ENCODE measurements at places on chromosomes 6 and 20.

DNA sequence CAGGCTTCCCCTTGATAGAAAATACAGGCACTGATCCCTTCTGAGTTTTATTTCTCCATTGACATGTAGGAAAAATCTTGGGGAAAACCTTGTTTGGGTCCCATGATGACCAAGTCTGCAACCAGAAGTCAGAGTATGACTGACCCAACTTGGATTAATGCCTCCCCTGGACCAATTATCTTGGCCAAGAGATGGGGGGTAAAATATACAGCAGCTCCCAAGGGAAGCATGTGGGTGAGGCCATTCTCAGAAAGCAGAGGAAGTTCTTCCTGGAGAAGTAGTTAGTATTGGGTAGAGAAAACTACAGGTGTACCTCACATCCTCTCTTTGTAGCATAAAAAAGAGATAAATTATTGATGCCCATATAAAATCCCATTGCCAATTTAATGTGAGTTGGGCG lies 285.2 kb upstream of the PLCB4 start:
- no peak for DNase-seq

DNA sequence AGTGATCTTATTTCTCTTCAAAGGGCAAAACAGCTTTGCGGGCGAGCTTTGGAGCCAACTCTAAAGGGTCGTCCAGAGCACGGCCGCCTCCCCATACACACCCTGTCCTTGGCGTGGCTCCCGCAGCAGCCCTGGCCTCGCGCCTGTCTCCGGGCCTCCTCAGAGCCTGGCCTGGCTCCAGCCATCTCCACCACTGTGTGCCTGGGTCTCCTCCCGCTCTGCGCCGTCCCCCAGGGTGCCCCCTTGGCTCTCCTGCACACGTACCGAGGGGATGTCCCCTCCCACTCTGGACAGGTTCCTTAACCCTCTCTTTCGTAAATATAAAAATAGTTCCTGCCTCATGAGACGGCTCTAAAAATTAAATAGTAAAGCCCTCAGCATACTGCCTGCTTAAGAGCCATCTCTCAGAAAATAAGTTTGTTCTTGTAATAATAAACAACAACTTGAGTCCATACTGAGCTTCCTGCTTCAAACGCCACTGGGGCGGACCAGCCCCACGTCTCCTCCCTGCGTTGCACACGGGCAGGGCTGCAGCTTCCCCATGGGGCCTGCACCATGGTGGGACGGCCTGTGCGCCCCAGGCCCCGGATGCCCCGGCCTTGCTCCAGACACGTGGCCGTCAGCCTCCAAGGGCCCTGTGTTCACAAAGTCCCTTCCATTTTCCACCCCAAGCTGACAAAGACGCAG lies 226.2 kb downstream of the TTLL2 start:
- DNase-seq = no peak

DNA sequence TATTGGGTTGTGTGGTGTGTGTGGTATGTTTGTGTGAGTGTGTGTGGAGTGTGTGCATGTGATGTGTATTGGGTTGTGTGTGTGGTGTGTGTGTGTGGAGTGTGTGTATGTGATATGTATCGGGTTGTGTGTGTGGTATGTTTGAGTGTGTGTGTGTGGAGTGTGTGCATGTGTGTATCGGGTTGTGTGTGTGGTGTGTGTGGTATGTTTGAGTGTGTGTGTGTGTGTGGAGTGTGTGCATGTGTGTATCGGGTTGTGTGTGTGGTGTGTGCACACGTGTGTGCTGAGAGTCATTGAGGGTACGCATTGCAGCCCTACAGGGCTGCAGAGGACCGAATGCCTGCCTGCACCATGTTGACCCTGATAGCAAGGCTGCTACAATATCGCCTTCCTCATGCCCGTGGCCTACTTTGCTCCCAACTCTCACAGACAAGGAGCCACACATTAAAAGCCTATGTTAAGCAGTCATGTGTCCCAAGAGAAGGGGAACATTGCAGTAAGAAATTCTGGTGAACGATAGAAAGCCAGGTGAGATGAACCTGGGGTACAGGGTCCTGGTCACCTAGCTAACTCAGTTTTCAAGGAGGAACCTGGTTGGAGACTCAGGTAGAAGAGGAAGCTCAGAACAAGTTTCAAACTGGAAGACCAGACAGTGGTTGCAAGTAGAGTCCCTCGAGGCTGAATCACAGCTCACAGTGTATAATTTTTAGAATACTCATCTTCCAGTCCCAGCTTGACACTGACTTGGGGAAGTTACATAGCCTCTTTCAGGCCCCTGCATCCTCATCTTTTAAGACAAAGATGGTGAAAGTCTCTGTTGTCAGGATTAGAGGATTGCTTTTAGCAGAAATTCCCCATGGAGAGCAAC lies 45.7 kb upstream of the TMEM170B start:
- DNase-seq = no peak

DNA sequence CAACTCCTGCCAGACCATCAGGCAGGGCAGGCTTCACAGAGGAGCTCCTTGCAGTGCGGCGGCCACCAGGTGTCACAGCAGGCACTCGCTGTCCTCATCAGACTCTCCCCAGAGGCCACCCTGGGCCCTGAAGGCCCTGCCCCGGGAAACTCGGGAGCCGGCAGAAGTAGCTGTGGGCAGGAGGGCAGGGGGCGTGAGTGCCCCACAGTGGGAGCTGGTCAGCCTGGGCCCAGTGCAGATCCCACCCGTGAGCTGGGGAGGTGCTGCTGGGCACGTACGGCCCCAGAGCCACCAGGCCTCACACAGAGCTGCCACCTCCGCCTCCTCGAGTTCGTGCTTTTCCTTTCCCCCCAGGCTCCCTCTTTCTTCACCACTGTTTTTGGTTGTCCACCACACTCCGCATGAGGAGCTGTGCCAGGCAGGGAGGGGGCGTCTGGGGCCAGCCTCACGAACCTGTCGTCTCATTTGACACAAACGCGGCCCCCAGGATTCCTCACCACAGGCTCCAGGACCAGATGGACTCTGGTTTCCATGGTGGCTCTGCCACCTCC lies 33.8 kb downstream of the FRMD1 start:
- DNase-seq = no peak

DNA sequence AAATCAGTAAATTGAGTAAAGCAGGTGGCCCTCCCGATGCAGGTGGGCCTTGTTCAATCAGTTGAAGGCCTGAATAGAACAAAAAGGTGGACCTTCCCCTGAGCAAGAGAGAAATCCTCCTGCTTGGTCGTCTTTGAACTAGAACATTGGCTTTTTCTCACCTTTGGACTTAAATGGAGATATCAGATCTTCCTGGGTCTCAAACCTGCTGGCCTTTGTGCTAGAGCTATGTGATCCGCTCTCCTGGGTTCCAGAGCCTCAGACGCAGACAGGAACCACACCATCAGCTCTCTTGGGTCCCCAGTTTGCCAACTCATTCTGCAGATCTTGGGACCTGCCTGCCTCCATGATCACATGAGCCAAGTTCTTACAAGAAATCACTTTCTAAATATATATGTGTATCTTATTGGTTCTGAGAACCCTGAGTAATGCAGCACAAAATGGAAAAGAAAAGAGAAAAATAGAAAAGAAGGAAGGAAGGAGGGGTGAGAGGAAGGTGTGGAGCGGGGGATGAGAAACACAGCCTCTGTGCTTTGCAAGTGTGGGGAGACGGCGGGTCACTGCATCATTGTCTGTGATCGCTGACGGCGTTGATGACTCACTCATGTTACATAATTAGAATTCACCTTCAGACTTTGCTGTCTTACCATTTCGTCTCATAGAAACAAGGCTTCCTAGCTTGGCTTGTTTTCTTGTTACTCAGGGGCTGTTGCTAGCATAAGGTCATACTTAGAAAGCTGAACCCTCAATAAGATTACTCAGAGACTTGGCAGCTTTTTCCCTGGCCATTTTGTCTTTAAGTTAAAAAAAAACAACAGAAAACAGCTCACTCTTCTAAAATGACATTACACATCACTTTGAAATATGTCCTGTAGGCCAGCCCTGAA lies 85.7 kb upstream of the NEDD9 start:
- DNase-seq = no peak

GRCh38 chr6:163249651-163250101 lies 164.8 kb upstream of the QKI start:
- no peak for DNase-seq

- DNase-seq = no peak
These were observed 637.6 kb downstream of the RNF144B start for GRCh38 chr6:19024737-19025136.

GRCh38 chr6:21508753-21509152 lies 84.8 kb upstream of the SOX4 start:
- no peak for DNase-seq

GRCh38 chr6:114886670-114887436 lies 544.0 kb upstream of the HS3ST5 start:
- DNase-seq = no peak

DNA sequence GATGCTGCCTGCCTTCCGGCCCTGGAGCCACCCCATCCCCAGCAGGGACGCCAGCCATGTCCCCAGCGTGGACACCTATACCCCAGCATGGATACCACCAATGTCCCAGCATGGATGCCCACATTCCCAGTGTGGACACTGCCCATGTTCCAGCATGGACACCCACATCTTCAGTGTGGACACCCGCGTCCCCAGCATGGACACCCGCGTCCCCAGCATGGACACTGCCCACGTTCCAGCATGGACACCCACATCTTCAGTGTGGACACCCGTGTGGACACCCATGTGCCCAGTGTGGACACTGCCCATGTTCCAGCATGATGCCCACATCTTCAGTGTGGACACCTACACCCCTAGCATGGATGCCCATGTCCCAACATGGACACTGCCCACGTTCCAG lies 7.1 kb upstream of the FRMD1 start:
- no peak for DNase-seq

DNA sequence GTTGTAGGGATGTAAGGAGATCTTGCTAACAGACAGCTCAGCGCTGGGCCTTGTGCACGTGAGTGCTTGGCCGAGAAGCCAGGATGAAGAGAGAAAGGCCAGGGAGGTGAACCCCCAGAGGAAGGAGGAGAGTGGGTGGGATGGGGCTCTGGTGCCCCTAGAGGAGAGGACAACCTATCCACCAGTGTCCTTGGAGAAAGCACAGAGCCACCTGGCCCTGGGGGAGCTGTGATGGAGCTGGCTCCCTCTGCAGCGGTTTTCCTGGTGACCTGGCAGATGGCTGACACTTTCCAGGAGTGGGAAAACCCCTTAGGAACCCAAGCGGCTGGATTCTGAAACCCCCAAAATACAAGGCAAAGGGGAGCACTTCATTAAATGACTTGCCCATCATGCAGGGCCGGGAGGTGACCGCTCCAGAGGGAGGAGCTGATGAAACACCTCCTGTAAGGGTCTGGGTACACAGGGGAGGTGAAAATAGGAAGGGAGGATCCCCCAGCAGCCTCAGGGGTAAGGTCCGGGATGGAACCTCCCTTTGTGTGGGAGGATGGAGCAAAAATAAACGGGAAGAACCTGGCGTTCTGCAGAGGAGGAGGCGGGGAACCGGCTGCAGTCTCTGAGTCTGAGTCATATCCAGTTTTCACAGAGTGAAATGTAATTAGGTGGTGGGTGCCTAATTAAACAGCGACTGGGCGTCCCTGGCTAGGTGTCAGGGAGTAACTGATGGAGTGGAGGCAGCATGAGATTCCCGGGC lies 80.4 kb downstream of the SULF2 start:
- DNase-seq = no peak

GRCh38 chr6:39050453-39051112 lies 2.0 kb downstream of the GLP1R start:
- no peak for DNase-seq

- DNase-seq = no peak
These were observed 328.2 kb upstream of the MANEA start for GRCh38 chr6:95249175-95249574.

DNA sequence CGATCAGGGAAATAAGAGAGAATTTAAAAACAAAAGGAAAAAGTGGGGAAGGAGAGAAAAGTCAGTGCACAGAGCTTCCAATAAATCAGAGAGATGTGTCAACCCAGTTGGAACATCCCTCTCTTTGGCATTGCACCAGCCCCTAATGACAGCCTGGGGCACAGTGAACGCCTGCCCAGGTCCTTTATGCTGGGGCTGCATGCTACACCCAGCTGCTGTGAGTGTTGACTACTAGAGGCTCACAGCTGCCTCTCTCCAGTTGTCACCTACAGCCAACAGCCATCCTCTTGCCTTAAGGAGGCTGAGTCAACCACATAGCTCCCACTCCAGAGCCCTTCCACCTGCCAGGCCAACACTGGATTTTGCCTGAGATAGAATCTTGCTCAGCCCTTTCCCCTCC lies 19.0 kb downstream of the OR2H2 start:
- DNase-seq = no peak

DNA sequence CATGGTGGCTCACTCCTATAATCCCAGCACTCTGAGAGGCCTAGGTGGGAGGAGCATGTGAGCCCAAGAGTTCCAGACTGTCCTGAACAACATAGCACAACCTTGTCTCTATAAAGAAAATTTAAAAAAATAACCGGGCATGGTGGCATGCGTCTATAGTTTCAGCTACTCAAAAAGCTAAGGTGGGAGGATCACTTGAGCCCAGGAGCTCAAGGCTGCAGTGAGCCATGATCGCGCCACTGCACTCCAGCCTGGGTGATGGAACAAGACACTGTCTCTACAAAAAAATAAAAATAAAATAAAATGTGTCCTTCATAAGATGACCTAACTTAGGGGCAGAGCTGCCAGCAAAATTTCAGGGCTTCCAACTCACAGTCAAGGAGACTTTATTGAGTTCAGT lies 12.6 kb downstream of the ID4 start:
- DNase-seq = no peak

DNA sequence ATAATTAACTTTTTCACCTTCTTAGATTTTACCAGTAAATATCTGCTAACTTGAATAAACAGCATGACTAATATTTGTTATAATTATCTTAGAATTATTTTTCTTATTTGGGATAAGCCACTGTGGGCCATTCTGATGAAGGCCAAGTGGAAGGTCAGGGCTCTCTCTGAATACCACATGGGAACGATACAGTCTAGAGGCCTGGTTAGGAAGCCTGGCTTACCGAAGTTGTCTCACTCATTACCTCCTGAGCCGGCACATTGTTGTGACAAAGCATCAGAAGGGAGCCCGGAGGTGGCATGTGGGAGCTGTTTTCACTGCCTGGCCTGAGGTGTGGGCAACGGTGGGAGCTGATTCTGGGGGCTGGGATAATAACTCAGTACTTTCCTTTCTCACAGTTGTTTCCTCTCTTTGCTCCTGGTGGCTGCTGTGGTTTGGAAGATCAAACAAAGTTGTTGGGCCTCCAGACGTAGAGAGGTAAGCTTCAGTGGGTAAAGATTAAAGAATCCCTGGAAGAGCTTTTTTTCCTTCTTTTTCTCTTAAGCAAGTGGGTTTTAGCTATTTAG lies 29.2 kb downstream of the GFRA4 start:
- no peak for DNase-seq

DNA sequence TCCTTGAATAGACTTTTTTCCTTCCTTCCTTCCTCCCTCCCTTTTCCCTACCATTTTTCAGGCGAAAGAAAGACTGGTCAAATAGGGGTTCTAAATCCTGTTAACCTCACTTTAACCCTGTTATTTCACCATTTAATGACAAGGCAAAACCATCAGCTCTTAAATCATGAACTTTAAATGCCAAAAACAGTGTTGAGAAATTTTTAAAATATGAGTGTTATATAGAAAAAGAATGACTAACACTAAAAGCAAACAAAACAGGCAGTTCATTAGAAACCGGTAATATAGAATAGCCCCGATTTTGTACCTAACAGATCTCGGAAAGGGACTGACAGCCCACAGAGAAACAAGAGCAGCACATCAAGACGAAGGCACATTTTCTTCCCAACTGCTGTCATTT lies 57.4 kb upstream of the CEP85L start:
- no peak for DNase-seq
